ENCODE measurements at places on chromosomes 6 and 20.

DNA sequence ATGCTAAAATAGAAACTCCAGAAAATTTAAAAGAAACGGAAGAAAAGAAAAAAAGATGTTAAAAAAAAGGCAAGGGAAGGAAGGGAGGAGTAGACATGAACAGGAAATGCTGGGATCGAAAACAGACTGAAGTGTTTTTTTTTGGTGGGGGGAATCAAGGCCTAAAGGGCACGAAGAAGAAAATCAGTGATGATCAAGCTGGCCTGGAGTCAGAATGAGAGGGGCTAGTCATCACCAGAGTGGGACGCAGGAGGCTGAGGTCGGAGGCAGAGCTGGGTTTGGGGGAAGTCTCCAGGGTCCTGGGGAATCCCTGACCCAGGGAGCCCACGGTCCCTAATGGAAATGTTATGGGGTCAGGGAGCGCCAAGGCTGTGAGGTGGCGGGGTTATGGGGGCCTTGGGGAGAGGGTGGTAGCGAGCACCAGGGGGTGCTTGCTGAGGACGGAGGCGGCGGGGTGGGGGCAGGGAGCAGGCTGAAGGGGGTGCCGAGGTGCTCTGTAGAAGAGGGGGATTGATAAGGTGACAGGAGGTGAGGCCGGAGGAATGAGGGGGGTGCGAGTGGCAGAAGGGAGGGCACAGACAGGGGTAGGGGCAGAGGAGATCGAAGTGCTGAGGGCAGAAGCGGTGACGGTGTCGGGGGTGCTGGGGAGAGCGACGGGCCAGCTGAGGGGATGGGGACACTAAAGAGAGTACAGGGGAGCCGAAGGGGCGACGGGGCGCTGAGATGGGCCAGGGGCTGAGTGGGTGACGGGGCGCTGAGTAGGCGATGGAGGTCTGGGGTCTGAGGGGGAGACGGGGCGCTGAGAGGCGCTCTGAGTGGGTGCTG, 684 bp downstream of the ZNFX1 start:
- DNase-seq: peak; percentile 31

GRCh38 chr20:15544742-15545141, 1028.5 kb downstream of the KIF16B start:
- no peak for DNase-seq

GRCh38 chr6:167394339-167394738, 69.5 kb downstream of the TTLL2 start:
- no peak for DNase-seq

GRCh38 chr20:31638317-31638716, 605 bp downstream of the COX4I2 start:
- DNase-seq: no peak

DNA sequence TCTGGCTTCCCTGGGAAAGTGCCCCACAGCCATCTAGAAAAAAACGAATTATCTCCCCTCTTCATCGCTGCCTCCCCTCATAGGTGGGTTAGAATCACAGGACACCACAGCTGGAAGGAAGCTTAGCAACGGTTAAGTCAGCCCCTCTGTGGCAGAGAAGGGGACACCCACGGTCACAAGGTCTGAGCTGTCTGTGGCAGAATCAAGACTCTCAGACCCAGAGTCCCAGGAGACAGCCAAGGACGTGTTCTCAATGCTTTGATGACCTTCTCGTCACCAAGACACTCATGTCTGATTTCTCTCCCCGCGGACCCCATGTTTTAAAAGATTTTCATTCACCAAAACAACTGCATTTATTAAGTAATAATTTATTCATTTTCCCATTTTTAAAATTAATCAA, 221.5 kb downstream of the NRN1 start:
- no peak for DNase-seq

DNA sequence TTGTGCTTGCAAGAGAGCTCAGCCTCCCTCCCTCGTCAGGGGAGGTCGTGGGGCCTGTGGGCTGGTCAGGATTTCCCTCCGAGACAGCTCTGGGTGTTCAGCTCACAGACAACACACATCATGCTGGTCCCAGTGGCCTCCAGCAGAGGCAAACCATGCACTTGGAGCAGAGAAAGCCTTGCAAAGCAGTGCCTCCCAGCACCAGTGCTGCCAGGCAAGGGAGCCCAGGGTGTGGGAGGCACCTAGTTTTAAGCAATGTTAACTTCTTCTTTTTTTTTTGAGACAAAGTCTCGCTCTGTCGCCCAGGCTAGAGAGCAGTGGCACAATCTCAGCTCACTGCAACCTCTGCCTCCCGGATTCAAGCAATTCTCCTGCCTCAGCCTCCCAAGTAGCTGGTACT, 34.0 kb upstream of the INSM1 start:
- no peak for DNase-seq

DNA sequence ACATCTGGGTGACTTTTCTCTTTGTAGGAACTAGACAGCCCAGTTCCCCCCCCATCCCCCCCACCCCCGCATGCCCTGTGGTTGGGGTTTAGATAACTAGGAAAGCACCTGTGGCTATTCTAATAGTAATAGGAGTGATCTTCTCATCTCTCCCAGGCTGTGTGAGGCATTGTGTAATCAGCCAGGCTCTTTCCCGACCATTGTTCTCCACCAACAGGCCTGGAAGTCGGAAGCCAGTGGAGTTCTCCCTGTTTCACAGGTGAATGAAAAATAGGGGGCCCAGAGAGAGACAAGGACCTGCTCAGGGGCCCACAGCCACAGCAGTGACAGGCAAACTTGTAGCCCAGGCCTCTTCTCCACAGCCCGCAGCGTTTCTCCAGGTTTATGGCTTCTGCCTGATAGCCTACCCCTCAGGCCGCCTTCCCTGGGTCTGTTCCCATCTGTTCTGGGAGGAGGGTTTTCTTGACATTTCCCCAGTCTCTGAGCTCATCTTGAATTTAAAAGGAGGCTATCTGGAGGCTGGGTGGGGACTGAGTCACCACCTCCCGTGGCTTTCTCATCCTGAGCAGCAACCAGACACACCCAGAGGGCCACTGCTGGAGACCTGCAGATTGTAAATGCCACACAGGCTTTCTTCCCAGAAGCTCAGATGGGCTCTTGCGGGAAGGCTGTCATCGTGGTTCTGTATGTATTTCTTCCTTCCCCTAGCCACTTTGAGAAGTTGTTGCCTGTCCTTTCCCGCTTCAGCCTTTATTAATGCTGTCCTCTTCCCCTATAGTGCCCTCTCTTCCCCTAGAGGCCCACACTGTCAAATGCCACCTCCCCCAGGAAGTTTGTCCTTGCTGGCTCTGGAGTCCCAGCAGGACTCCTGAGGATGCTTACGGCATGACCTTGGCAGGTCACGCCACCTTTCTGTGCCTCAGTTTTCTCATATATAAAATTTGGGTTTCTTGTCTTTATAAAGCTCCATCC, 75.9 kb upstream of the MYL9 start:
- DNase-seq: peak; percentile 42

DNA sequence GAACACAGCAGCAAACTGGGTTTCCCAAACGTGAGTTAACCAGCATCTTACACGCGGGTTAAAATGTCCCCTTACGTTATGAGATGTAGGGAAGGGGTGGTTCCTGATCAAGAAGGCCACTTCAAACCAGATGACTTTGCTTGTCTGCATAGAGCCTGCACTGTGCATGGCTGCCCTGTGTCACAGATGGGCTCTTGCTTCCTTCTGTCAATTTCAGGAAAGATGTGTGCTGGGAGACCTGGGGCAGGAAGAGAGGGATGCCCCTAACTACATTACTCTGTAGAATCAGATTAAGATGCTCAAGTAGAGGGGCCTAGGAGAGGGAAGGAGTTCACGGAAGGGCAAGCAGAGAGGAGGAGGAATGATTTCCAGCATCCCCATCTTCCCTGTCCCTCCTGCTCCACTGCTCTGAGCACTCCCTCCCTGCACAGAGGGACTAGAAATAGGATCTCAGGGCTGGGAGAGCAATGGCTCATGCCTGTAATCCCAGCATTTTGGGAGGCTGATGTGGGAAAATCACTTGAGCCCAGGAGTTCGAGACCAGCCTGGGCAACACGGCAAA, 63.5 kb upstream of the ZMYND8 start:
- DNase-seq: no peak

DNA sequence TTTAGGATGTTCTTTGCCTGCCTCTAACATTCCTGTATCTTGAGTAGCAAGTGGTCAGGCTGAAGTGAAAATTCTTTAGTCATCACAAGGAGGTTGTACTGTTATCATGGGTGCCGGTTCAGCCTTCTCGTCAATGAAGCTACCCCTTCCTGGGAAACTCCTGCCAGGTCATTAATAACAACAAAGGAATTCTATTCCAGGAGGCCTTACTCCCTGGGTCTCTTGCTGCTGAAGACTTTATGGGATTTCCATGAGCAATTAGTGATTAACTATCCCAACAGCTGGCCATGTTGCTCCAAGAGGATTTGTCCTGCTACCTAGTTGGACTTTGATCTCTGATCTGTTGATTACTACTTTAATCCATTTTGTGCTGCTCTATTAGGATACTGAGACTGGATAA, 62.7 kb upstream of the ELOVL5 start:
- no peak for DNase-seq

DNA sequence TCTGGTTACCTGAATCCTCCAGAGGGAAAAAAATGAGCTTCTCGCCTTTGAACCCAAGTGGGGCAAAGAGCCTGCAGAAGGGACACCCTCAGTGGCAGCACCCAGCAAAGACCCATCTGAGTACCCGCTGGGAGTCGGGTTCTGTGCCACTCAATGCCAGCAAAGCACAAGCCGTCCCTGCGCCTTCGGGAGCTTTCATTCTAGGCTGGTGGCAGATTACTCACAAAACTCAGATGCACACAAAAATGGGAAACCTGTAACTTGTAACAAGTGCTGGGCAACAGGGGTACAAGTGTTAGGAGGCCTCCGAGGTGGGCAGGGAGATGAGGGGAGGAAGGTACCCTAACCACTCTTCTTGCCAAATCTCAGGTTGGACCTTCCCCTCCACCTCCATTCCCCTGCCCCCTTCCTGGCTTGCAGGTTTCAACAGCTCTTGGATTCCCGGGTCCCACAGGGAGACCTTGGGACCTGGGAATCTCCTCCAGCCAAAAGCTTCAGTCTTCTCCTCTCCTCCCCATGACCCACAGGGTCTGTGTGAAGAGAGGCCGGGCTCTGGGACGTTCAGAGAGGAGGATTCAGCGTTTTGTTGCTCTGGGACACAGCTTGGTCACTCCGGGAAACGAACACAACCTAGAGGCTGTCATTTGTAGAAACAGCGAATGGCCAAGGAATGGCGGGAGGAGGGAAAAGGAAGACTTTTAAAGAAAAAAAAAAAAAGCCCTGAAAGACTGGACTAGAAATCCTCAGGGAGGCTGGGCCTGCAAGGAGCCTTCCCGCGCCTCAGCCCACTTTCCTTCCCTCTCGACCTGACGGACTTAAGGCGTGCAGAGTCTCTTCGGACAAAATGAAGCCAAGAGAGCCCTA, 1.2 kb upstream of the PARD6B start:
- DNase-seq: no peak

DNA sequence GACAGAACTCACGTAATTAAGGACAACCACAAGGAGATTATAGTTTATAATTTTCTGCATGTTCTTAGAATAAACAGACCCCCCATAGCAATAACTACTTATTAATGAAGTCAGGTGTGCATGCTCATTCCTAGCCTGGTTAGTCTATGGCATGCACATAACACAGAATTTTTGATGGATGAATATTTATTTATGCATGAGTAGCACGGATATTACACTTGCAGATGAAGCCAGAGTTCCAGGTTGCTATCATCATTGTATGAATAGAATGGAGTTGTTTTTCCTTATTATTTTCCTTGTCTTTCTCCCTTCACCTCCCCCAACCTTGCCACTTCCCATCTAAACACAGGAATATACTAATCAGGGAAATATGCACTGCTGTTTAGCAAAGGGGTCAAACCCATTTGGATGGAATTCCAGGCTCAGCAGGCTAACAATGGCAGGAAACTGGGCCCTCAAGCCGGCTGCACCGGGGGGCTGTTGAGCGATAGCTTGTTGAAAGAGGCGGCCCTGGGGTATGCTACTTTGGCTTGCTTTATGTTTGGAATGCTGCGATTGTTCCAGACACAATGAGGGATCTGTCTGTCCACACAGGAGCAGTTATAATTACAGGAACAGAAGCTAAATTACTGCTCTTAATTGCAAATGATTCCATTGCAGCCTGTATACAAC, 112.6 kb downstream of the TMEM170B start:
- no peak for DNase-seq

- DNase-seq: no peak
Observed at GRCh38 chr20:10388597-10388996, 45.4 kb downstream of the MKKS start.

- DNase-seq: no peak
Observed at GRCh38 chr6:7542874-7543624, 1.6 kb downstream of the DSP start.

- no peak for DNase-seq
Observed at GRCh38 chr6:18389479-18389878, 2.3 kb downstream of the RNF144B start.

DNA sequence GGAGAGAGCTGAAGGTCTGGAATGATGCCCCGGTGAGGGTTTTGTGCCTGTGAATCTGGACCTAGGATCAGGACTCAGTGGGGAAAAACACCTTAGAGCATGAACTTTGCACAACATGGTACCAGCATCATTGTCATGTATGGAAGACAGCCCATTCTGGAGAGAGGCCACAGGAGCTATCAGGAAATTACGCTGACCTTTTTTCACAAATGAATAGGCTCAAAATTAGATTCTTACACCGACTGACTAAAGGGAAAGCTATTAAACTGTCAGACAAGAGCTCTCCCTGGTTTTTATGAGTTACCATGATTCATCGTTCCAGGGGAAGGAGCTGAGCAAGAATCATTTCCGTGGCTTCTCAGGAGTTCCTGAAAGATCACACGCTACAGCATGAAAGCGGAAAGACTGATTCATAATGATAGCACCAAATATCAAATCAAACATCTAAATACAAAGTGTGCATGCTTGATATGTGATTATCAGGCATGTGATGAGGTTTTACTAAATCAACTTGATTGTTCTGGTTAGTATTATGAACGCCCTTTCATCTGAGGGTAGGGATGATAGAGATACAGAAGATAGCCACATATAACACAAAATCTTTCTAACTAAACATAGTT, 224.9 kb upstream of the SMLR1 start:
- no peak for DNase-seq

DNA sequence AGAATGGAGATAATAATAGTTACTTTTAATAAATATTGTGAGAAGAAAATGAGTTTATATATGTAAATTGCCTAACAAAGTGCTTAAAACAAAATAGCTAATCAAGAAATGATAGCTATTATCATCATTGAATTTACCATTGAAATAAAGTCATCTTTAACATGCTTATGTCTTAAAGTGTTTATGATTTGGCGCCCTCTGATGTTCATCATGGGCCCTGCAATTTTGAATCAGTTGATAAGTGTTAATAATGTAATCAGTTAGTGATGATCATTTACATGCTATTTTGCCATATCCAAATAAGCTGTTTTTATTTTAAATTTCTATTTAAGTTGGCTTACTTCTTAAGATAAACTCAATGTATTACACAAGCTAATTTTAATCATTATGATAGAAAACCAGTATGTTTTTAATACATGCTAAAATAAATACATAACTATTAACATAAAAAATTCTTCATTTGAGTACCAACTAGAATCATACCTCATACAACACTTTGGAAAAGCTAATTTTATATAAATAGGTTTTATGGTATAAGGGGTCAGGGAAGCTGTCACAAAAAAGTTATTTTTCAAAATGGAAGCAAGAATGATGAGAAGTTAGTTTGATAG, 39.2 kb upstream of the TPD52L1 start:
- DNase-seq: peak; percentile 10

Data from activated T-cell treated with anti-CD3 and anti-CD28 coated beads, Interleukin-2, amount 50 U/mL, for 4 hours (primary cell).